Lower lobe of right lung (tissue), 2 donors: ENCODE measurements at places on chromosomes 5 and 9. TPM values are rescaled to one million over a fixed set of nuclear protein-coding genes. Genes with fewer than 3 reads are reported as not detected.

The MUSK gene
- total RNA-seq: 3.2 TPM

- H3K4me1 ChIP-seq: peaks cover 8% of the 10 kb centered on the region
- no peak for DNase-seq
Observed at GRCh38 chr9:110777876-110778215, 109.3 kb downstream of the MUSK start.

The LECT2 gene
- not detected for total RNA-seq

The RPP25L gene
- total RNA-seq: 16.5 TPM

GRCh38 chr5:114857941-114858551 is 311.7 kb downstream of the TRIM36 start:
- H3K4me3 ChIP-seq: no peak overlapping the region
- H3K36me3 ChIP-seq: no peaks in the 10 kb centered on the region
- no peak overlapping the region for H3K27ac ChIP-seq
- no peaks in the 10 kb centered on the region for H3K27me3 ChIP-seq

The SLC6A3 gene
- total RNA-seq: 0.12 TPM

GRCh38 chr5:34042321-34042720 is 692 bp downstream of the C1QTNF3 start:
- no peaks in the 10 kb centered on the region for H3K36me3 ChIP-seq
- peaks cover 21% of the 10 kb centered on the region for H3K4me1 ChIP-seq
- H3K27me3 ChIP-seq: no peaks in the 10 kb centered on the region
- peak overlapping the region; percentile 22 for H3K4me3 ChIP-seq
- DNase-seq: no peak
